ENCODE measurements at places on chromosomes 1 and 21. TPM values are rescaled to one million over a fixed set of nuclear protein-coding genes. Genes with fewer than 3 reads are reported as not detected.

The CHAF1B gene
- total RNA-seq: 12.1 TPM

The CGN gene
- 5.2 TPM for total RNA-seq

The CFHR4 gene
- total RNA-seq: not detected

The AMY1C gene
- not detected for total RNA-seq

The ZBTB37 gene
- total RNA-seq: 2.4 TPM

Data from mesangial cell (primary cell).